ENCODE measurements at places on chromosomes 7 and 10. TPM values are rescaled to one million over a fixed set of nuclear protein-coding genes. Genes with fewer than 3 reads are reported as not detected.

OR2A5 gene
- not detected for total RNA-seq

ZFYVE27 gene
- 49.8 TPM for total RNA-seq

SYPL1 gene
- 116 TPM for total RNA-seq

PLEKHS1 gene
- total RNA-seq = 0.75 TPM

RAPGEF5 gene
- 53.4 TPM for total RNA-seq

MET gene
- 59.4 TPM for total RNA-seq

NPY gene
- 0.52 TPM for total RNA-seq

NODAL gene
- total RNA-seq = 0.12 TPM

COBL gene
- total RNA-seq = 87.3 TPM

CACNA2D1 gene
- 17.2 TPM for total RNA-seq

GRID2IP gene
- total RNA-seq = 0.86 TPM

DDX50 gene
- 30.9 TPM for total RNA-seq

PLEKHA1 gene
- 54.8 TPM for total RNA-seq

TMEM176A gene
- total RNA-seq = 246 TPM

OIT3 gene
- 0.40 TPM for total RNA-seq

IL15RA gene
- 25.6 TPM for total RNA-seq

SLC29A3 gene
- total RNA-seq = 11.6 TPM

P4HA1 gene
- 67.5 TPM for total RNA-seq

PRRT4 gene
- 0.63 TPM for total RNA-seq

PDK4 gene
- 64.2 TPM for total RNA-seq

CABCOCO1 gene
- 0.75 TPM for total RNA-seq

TNS3 gene
- total RNA-seq = 97.2 TPM

SLC16A12 gene
- 0.43 TPM for total RNA-seq

VGF gene
- total RNA-seq = 0.29 TPM

COX15 gene
- total RNA-seq = 37.8 TPM

CNNM1 gene
- total RNA-seq = 1.4 TPM

LRRTM3 gene
- total RNA-seq = not detected

CCDC3 gene
- total RNA-seq = 304 TPM

KNDC1 gene
- total RNA-seq = 5.2 TPM

WEE2 gene
- not detected for total RNA-seq

PDE6C gene
- total RNA-seq = not detected

HBP1 gene
- total RNA-seq = 67.5 TPM

SLC39A12 gene
- total RNA-seq = not detected

PLXNA4 gene
- total RNA-seq = 5.8 TPM

PGAM1 gene
- 270 TPM for total RNA-seq

GIMAP1 gene
- total RNA-seq = 5.1 TPM

KMT2C gene
- 85.0 TPM for total RNA-seq

SLC13A4 gene
- not detected for total RNA-seq

GIMAP8 gene
- total RNA-seq = 11.4 TPM

PSTK gene
- 9.4 TPM for total RNA-seq

PIP gene
- not detected for total RNA-seq

ADRB1 gene
- total RNA-seq = 1.7 TPM

TSPAN12 gene
- 65.8 TPM for total RNA-seq
